ENCODE measurements at places on chromosomes 16 and 17.

- DNase-seq: no peak
Measured at GRCh38 chr16:28835864-28836760, 10.0 kb downstream of the TUFM start.

DNA sequence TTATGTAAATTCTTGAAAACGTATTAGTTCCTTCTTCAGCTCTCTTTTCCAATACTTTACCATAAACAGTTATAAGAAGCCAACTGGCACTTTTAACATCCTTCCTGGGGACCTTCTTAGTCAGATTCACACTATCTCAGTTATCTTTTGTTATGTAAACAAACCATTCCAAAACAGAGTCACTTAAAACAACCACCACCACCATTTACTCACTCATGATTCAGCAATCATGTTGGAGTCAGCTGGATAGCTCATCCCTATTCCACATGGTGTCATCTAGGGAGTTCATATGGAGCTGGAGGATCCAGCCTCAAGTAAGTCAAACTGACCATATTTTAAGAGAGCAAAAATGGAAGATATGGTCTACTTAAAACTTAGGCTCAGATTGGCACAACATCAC, 240.3 kb upstream of the IRX3 start:
- DNase-seq: no peak

- DNase-seq: no peak
Measured at GRCh38 chr17:77958716-77959125, 218 bp downstream of the TNRC6C start.

DNA sequence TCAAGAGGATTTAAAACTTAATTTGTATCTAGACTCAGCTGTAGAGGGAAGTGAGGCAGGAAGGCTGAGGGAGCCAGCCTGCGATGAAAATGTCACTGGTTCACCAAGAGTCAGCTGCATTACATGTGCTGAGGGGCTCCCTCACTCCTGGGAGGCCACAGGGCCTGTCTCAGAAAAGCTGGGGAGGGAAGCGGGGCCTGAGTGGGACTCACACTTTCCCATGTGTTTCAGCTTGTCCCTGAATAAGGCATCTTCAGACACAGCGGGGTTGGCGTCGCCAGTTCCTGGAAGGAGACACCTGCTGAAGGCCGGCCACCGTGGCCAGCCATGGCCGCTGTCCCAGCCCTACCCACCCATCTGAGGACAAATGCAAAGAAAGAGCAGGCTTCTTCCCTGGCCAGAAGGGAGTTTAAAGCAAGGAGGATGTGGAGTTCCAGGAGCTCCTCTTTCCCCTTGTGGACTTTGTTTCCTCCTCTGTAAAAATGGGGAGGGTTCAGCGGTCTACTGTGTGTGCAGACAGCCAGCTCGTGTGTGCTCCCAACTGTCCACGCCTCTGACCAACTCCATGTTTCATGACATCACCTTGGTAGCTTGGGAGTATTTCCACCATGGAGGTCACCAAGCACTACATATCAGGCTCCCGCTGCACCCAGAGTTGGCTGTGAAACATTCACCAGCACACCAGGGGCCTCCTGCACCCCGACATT, 19.2 kb upstream of the MRPS23 start:
- no peak for DNase-seq

DNA sequence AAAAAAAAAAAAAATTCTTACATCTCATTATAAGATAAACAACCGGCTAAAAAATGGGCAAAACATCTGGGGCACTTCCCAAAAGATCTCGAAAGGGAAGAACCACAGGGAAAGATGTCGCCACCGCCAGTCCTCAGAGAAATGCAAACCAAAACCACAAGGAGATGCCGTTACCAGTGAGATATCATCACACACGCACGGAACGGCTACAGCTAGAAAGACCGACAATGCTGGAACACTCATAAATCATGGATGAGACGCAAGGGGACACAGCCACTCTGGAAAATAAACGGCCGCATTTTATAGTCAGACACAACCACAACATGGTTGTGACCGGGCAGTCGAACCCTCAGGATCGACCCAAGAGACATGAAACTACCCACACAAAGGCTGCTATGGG, 24.5 kb downstream of the WDR45B start:
- no peak for DNase-seq

GRCh38 chr16:20410121-20410723, 888 bp downstream of the ACSM5 start:
- DNase-seq: no peak

- DNase-seq: no peak
Measured at GRCh38 chr17:71104225-71104624, 934.9 kb downstream of the KCNJ2 start.

DNA sequence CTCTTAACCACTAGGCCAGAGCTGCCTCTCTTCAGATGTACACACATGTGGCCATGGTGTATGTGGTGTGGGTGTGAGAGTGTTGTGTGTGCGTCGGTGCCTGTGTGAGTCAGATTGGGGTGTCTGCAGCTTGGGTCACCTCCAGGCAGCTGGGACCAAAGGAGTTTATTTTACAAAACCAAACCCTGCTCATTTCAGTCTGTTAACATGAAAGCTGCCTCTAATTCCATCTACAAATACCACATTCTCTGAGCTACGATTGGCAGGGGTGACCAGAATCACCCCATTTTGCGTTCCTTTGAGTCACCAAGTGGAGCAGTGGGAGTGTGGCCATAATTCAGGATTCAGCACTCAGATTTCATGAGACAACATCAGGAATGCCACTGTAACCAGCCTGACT, 105.3 kb downstream of the IRX5 start:
- no peak for DNase-seq

DNA sequence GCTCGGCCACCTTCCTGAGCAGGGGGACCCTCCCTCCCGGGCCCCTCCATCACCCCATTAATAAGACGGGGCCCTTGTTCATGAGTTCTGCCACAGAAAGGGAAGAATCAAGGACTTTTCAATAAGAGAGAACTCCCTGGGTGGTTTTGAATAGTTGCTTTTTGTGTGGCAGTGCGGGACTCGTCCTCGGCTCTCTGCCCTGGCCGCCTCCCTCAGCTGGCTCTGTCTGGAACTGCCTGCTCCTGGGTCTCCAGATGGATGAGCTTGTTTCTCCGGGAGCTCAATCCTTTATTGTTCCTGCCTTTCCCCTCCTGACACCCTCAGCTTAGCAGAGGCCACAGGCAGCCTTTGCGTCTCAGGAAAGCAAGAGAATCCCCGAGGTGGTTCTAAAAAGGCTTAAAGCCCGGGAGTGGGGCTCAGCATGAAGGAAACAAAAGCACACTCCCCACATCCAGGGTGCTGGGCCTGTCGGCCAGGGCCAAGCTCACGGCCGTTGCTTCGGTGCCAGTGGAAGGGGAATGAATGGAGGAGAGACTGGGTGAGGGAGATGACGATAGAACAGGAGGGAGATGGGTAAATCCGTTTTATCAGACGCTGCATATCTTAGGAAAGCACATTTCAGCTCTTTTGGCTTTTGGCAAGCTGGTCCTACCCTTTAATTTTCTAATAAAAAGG, 60.2 kb downstream of the RAI1 start:
- no peak for DNase-seq

- no peak for DNase-seq
Measured at GRCh38 chr16:23960081-23960885, 124.5 kb downstream of the PRKCB start.

GRCh38 chr17:5902181-5903140, 167.7 kb upstream of the WSCD1 start:
- no peak for DNase-seq

GRCh38 chr17:66942451-66943264, 21.8 kb upstream of the CACNG4 start:
- DNase-seq: no peak

GRCh38 chr17:57422574-57423164, 166.3 kb downstream of the MSI2 start:
- DNase-seq: no peak

DNA sequence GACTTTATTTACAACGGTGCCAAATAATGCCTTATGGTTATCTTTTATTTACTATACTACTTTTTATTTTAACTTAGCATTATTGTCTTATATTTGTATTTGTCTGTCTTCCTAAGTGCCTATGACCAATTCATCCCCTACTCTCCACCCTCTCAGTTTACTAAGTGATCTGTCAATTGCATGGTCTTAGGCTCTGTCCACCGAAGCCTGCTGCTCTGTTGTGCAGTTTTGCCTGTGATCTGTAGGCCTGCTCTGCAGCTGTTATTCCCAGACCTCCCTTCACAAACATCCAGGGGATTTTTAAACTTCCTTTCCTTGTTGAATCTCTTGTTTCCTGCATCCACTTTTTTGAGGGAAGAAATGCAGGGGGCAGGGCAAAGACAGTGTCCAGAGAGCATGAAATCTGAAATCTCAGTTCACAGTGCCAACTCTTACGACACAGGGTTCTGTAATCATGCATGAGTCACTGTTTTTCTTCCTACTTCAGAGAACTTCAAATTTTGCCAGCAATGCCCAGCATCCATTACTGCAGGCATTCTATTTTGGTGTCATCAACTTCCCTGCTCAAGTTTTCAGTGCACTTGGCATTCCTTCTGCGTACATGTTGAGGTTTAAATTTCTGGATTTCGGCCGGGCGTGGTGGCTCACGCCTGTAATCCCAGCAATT, 11.4 kb downstream of the SLFN5 start:
- DNase-seq: peak; percentile 73

DNA sequence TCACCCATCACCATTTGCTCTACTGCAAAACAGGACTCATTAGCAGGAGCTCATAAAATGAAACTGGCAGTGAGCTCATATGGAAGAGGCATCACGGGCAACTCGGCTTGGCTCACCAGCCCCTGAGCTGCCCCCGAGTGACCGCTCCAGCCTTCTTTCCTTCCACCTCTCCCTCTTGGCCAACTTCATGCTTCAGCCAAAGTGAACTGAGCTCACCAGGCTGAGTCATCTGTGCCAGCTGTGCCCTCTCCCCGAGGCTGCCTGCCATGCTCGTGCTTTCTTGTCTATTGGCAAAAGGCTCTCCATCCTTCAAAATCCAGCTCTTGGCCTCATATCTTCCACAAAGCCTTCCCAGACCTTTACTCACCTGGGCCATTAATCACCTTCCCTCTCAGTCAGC, 391.4 kb downstream of the WWOX start:
- no peak for DNase-seq

DNA sequence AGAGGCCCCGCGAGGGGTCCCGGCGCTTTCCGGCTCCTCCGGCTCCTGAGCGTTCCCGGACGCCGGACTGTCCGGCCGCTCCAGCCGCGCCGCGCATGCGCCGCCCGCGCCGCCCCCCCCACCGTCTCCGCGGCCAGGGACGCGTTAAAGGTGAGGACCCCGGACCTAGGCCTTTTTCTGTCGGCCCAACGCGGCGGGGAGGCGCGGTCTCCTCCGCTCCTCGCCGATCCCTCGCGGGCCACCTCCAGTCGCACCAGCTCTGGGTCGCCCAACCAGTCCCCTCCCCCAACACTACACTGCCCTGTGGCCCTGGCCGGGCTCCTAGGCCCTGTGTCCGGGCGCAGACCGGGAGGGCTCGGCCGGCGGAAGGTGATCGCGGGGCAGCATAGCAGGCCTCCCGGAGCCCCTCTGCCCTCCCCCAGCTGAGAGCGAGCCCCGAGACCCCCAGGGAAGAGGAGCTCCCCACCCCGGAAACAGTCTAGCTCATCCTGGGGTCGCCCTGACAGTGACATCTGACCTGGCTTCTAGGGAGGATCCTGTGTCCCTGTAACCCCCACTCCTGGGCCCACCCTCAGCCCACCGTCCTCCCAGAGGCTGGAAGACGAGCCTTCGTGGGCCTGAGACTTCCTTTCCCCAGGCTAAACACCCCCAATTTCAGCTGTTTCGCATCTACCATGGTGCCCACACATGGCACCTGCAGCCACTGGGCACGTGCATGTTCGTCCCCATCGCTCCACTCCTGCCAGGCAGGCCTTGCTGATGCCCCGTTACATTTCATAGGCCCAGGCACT, 14.7 kb upstream of the BCAR1 start:
- DNase-seq: no peak

DNA sequence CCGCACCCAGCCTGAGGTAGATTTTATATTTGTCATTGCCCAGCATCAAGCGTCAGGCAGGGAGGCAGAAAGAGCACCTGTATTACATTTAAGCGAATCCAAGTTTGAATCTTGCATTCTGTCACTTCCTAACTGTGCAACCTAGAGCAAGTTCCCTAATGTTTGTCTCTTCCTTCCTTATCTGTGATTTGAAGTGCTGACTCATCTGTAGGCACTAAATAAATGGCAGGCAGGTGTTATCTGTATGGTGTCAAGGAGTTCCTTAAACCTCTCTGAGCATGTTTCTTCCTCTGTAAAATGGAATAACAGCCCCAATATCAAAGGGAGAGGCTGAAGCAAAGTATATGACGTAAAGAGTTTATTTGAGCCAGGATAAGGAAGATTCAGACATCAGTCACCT, 24.3 kb downstream of the GP2 start:
- no peak for DNase-seq

DNA sequence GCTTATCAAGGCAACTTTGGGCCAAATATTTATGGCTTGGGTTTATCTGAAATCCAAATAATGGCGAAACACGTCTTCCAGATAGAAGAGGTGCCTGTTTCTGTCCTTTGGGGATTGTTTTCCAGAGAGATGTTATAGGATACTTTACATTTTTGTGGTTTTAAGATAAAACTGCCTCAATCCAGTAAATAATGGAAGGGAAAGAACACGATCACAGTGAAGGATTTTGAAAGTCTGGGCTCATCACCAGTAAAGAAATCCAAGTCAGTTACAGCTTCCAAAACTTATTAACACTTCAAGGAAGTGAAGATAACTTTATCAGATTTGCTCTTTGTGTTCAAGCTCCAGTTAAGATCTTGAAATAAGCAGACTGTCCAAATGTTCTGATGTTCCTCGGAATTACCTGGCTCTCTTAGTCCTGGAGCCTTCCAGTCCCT, 30.1 kb downstream of the DNAH2 start:
- DNase-seq: no peak

DNA sequence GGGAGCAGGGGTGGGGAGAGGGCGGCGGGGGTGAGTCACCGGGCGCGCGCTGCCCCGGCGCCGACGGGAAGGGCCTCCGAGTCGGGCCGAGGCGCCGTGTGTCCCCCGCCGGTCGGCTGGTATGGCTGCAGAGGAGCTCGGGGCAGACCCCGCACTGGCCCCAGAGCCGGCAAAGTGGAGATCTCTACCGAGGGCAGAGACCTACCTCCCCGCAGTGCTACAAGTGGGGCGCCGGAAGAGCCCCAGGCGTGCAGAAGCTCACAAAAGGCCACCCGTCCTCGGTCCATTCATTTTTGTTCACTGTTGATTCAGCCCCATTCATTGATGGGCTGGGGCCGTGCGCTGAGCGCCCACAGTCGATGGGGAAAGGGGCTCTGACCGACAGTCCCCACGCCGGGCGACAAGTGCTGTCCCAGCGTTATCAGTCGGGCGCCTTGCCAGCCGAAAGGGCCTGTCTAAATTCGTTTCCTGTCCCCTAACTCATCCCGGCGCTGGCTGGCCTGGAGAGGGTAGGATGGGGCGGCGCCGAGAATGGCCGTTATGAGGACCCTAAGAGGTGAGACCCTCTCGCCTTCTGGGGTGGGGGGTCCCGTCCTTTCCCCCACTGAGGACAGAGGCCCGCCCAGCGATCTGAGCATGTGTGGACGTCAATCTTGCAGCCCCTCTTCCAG, 709 bp upstream of the ENO3 start:
- DNase-seq: no peak

DNA sequence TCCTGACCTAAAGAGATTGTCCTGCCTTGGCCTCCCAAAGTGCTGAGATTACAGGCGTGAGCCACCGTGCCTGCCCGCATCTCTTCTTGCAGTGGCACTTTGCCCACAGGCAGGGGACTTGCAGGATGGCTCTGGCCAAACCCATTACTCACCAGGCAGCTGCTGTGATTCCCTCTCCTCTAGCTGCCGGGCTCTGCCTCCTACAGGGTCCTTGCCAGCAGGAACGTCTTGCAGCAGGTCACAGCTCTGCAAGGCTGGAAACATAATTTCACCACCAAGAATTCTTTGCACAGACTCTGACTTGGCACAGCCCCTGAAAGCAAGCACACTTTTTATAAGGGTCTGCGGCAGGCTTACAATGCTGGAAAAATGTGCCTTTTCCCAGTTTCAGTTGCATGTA, 20.3 kb downstream of the COX4I1 start:
- no peak for DNase-seq

Data from non-pigmented ciliary epithelial cell (primary cell).